ENCODE measurements at places on chromosomes 2 and 18. TPM values are rescaled to one million over a fixed set of nuclear protein-coding genes. Genes with fewer than 3 reads are reported as not detected.

Gene EMX1
- not detected for total RNA-seq

Gene SLC35G4
- total RNA-seq: not detected

Gene POTEC
- total RNA-seq: not detected

Gene TRIM43
- total RNA-seq: not detected

Gene ANKRD36
- 25.2 TPM for total RNA-seq

Gene COX5B
- 381 TPM for total RNA-seq

Gene DNER
- 0.26 TPM for total RNA-seq

Gene SPDYA
- 0.77 TPM for total RNA-seq

Gene SOX11
- total RNA-seq: 2.1 TPM

Gene KCNG2
- 6.4 TPM for total RNA-seq

Gene RDH14
- total RNA-seq: 26.6 TPM

Gene L3MBTL4
- total RNA-seq: 1.3 TPM

Gene C2orf72
- 0.33 TPM for total RNA-seq
